Glomerular endothelial cell (primary cell): ENCODE measurements at places on chromosomes 7 and 10. TPM values are rescaled to one million over a fixed set of nuclear protein-coding genes. Genes with fewer than 3 reads are reported as not detected.

GRCh38 chr7:29478226-29478625 lies 85.4 kb upstream of the PRR15 start:
- no peak for DNase-seq

- no peak for DNase-seq
Observed at GRCh38 chr7:24025765-24026164, 258.2 kb upstream of the NPY start.

- no peak for DNase-seq
Observed at GRCh38 chr7:124701955-124702354, 63.6 kb downstream of the GPR37 start.

DNA sequence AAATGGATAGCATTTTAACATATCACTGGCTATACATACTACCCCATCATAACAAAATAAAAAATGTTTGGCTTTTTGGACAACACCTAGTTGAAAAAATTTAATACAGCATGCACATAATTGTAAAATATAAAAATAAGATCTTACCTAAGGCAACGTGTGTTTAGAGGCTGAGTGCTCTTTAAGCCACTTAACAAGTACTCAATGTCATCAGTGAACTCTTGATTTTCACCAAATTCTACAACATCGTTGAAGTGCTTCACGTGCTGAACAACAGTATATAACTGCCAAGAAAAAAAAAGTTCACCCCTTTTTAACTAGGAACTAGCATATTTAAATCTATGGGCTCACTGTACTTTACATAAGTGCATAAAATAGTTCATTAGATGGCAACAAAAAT lies 49.5 kb downstream of the WAPL start:
- no peak for DNase-seq

Gene HGF
- 0.58 and 2.0 TPM in 2 replicates for total RNA-seq
